ENCODE measurements at places on chromosomes 1 and 21. TPM values are rescaled to one million over a fixed set of nuclear protein-coding genes. Genes with fewer than 3 reads are reported as not detected.

The SLFNL1 gene
- 0.35 TPM for total RNA-seq

- no peaks in the 10 kb centered on the region for H3K27me3 ChIP-seq
- H3K36me3 ChIP-seq = peaks cover 22% of the 10 kb centered on the region
- DNase-seq = no peak
- peak overlapping the region; percentile 81 for H3K27ac ChIP-seq
- H3K4me1 ChIP-seq = peaks cover 6% of the 10 kb centered on the region
- H3K4me3 ChIP-seq = peak overlapping the region; percentile 86
Observed at GRCh38 chr1:39026866-39027507, 837 bp downstream of the NDUFS5 start.

DNA sequence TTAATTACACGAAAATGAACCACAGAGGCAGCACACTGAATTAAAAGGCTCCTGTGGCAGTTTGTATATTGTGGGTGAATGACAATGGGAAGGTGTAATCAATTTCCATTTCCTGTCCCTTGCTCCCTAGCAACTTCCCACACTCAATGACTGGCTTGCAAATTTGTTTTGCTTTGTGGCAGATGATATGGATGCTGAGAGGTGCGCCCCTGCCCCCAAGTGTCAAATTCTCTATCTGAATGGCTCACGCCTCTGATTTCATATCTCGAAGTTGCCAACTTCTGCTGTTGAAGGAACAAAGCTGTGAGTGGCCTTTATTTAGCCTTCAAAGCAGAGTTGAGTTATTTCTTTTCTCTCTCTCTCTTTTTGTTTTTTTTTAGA is 86.0 kb downstream of the FOXD2 start:
- no peaks in the 10 kb centered on the region for H3K27me3 ChIP-seq
- H3K4me3 ChIP-seq = no peak overlapping the region
- DNase-seq = no peak
- H3K36me3 ChIP-seq = no peaks in the 10 kb centered on the region
- no peak overlapping the region for H3K27ac ChIP-seq

DNA sequence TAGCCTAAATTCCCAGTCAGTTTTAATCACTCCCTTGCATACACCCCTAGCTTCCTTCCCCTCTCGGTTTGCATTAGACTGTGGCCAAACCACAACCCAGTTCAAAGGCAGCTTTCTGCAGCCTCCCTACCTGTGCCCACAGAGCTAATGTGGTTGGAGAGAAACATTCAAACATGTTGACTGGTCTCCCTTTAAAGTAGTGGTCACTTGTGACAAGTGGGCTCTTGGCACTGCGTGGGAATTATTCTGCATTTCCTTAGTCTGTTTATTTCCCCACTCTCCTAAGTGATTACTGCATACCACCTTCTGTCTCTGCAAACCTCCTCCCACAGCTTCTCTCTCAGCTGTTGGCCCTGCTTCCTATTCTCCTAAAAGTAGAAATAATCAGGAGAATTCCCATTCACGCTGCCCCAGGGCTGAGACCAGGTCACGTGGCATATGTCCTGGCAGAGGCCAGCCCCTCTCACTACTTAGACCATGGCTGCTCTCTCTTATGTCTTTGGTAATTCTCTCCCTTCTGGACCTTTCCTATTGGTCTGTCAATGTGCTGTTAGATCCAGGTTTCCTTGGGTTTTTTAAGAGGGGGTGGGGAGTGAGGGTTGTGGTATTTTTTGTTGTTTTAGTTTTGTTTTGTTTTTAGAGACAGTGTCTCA is 38.4 kb upstream of the CD101 start:
- H3K27ac ChIP-seq = no peak overlapping the region
- DNase-seq = no peak
- no peaks in the 10 kb centered on the region for H3K4me1 ChIP-seq
- H3K27me3 ChIP-seq = no peaks in the 10 kb centered on the region
- no peak overlapping the region for H3K4me3 ChIP-seq

DNA sequence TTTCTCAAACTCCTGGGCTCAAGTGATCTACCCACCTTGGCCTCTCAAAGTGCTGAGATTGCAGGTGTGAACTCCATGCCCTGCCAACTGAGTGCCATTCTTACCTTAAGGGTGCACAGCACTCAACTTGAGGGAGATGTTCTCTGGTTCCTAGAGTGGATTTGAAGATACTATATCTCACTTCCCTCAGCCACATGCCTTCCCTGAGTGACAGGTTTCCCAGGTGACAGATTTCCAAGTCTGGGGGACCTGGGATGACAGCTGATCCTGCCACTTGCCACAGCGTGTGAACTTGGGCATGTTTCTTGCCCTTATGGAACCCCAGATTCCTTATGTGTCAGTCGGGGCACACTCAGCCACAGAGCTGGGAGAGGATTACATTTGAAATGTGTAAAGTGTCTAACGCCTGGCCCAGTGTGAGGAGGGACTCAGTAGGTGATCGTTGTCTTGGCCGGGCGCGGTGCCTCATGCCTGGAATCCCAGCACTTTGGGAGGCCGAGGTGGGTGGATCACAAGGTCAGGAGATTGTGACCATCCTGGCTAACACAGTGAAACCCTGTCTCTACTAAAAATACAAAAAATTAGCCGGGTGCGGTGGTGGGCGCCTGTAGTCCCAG is 29.6 kb upstream of the BTG2 start:
- H3K27ac ChIP-seq = no peak overlapping the region
- no peak overlapping the region for H3K4me3 ChIP-seq
- no peaks in the 10 kb centered on the region for H3K36me3 ChIP-seq

- DNase-seq = no peak
- H3K27ac ChIP-seq = no peak overlapping the region
- no peaks in the 10 kb centered on the region for H3K27me3 ChIP-seq
- H3K4me3 ChIP-seq = no peak overlapping the region
Observed at GRCh38 chr21:42317341-42317741, 2.1 kb upstream of the TFF3 start.
